ENCODE measurements at places on chromosomes 4 and X.

DNA sequence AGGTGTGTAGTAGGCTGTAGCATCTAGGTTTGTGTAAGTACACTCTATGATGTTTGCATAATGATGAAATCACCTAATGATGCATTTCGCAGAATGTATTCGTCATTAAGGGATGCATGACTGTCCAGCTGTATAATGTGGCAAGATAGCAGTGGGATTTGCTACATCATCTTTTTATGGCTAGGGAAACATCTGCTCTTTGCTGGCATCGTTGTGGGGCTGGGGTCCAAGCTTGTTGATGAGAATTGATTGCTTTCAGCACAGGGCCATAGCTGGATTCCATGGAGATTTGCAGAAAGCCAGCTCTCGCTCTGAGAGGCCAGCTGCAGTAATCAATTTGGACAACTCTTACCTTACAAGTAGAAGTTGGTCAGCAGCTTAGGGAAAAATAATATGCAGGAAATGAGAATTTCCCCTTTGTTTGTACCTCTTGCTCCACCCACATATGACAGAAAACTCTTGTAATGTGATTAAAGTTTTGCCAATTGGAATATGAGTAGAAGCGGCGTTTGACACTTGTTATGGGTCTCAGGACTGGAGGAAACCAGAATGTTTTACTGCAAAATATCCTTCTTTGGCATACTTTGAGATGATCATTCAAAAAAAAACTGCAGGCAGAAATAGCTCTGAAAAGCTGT lies 310.5 kb downstream of the RAPGEF2 start:
- DNase-seq: no peak

DNA sequence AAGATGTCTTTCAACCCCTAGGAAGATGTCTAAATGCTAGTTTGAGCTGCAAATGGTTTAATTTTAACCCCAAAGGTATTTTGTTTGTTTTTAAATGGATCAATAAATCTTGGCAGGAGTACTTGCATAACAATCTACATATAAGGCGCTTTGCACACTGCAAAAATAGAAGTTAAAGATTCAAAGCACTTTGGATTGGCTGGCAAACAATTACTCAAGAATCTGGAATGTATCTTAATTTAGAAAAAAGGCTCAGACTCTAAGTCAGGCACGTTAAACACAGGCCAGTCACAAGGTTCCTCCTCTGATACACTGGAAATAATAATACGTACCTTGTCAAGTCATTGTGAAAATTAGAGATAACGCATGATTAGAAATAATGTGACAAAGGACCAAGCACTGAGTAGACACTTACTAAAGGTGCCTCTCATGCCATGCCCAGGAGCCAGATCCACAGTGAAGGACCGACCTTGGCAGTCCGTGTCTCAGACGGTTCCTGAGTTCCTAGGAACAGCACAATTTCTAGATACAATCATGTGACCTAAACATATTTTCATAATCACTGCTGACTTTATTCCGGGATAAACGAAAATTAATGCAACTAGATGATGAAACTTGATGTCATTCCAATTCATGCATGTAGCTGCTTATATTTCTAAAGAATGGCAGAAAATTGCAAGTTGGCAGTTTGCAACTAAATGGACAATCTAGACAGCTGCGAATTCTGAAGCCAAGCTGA lies 49.6 kb downstream of the PROM1 start:
- DNase-seq: peak; percentile 72

GRCh38 chr4:76016393-76016792 lies 6.9 kb downstream of the CXCL10 start:
- DNase-seq: no peak

DNA sequence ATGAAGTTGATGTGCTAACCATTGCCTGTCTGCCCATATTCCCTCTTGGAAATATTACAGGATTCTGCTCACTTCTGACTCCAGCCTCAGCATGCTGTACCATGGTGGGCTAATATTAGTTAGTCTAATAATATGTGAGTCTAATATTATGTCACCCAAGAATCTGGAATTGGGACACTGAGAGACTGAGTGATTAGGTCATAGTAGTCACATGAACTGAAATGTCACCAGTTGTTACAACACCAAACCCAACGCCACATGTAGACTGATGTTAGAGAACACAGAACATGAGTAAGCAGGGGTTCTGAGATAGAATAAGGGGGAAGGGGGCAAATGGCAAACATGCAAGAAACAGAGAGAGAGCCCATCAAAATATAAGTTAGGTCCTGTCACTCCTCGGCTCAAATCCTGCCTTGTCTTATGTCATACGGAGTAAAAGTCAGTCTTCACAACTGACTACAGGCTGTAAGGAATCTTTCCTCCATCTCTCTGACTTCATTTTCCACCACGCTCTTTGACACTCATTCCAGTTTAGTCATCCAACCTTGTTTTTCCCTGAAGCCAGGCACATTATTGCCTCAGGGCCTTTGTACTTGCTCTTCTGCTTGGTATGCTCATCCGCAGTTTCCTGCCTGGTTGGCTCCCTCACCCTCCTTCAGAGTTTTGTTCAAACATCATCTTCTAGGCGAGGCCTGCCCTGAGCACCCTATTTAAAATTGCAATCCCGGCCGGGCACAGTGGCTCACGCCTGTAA lies 9.6 kb upstream of the SLAIN2 start:
- peak; percentile 62 for DNase-seq

DNA sequence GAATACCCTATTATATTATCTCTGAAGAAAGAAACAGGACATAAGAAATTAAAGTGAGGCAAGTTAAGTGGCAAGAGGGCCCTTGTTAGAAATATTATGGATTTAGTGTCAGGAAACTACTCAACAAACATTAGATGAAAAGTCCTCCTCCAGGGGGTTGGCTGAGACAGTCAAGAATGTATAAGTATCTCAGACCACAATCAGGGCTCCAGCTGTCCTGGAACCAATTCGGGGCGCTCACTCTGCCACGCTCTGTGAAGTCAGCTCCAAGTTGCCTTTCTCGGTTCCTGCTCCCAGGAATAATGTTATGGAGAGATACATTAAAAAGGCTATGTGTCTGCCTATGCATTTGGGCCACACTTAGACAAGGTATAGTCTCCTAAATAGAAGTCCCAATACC lies 73.3 kb downstream of the RASGEF1B start:
- no peak for DNase-seq

DNA sequence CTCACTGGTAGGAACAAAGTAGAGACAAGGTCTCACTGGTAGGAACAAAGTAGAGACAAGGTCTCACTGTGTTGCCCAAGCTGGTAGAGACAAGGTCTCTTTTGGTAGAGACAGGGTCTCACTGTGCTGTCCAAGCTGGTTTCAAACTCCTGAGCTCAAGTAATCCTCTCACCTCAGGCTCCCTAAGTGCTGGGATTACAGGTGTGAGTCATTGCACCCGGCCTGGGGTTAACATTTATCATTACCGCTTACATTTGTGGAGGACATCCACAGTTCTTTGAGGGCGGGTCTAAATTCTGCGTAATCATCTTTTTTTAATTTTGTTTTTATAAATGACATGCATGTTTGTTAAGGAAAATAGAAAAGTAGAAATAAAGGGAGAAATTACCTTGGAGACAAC lies 12.0 kb downstream of the RAB33B start:
- peak; percentile 0 for DNase-seq

GRCh38 chrX:44344687-44345086 lies 1.2 kb upstream of the EFHC2 start:
- DNase-seq: no peak

DNA sequence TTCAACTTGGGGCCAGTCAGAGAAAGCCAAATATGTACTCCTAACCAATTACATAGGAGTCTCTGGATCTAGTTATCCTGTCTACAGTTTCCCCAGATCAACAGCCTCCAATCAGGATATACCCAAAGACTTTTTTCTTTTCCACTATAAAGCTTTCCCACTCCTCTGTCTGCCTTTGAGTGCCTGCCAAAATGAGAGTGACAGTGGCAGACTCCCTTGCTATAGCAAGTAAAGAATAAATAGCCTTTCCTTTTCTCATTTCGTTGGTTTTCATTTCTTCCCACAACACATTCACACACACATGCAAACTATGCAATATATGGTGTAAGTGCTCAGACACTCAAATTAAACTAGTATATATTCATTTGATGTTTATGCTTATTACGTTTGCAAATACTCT lies 302.4 kb upstream of the TACR3 start:
- DNase-seq: no peak

GRCh38 chrX:288561-288991 lies 7.4 kb downstream of the PLCXD1 start:
- DNase-seq: no peak

- DNase-seq: no peak
These were observed 248.2 kb downstream of the PARM1 start for GRCh38 chr4:75180790-75181776.

DNA sequence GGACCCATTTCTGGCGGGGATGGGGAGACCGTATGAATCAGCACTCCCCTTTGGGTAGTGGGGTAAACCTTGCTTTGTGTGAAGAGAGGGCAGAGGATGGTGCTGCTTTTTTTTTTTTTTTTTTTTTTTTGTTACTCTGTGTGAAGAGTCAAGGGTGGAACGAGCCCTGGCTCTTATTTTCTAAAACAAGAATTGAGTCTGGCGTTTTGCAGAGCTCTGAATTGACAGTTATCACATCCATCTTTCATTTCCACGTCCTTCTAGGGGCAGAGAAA lies 1.2 kb downstream of the SLAIN2 start:
- no peak for DNase-seq

GRCh38 chrX:24870143-24870542 lies 145.6 kb downstream of the ARX start:
- peak; percentile 40 for DNase-seq

DNA sequence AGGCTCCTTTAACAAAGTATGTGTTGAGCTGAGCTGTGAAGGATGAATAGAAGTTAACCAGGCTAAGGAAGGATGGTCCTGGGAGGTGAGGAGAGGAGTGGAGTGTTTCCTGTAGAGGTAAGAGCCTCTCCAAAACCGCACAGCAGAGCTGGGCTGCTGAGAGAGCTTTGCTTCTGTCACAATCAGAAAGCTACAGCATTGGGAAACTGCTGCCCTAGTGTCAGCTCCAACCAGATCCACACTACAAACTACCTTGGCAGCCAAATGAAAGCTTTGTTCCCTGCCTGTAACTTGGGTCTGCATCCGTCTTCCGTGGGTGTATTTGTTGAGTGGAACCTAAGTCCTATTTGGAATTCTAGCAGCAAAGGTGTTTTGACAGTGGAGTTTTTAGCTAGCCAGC lies 91.8 kb downstream of the REPS2 start:
- no peak for DNase-seq

GRCh38 chr4:104488151-104488550 lies 6.5 kb downstream of the CXXC4 start:
- no peak for DNase-seq

GRCh38 chr4:45241976-45242375 lies 515.6 kb upstream of the GNPDA2 start:
- no peak for DNase-seq

GRCh38 chr4:7861440-7861881 lies 78.2 kb downstream of the AFAP1 start:
- DNase-seq: peak; percentile 79

DNA sequence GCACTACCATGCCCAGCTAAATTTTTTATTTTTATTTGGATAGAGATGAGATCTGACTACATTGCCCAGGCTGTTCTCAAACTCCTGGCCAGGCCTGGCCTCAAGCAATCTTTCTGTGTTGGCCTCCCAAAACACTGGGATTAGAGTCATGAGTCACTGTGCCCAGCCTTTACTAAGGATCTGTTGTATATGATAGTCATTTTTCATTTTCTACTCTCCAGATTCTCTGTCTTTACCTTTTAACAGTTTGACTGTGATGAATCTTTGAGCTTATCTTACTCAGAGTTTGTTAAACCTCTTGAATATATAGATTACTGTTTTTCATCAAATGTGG lies 161.8 kb downstream of the FNIP2 start:
- DNase-seq: peak; percentile 4

DNA sequence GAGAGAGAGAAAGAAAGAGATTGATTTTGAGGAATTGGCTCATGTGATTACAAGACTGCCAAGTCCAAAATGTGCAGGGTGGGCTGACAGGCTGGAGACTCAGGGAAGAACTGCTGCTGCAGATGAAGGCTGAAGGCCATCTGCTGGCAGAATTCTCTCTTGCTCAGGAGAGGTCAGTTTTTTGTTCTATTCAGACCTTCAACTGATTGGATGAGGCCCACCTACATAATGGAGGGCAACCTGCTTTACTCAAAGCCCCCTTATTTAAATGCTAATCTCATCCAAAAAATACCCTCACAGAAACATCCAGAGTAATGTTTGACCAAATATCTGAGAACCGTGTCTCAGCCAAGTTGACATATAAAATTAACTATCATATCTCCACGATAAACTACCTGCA lies 38.2 kb upstream of the MAMLD1 start:
- DNase-seq: no peak

DNA sequence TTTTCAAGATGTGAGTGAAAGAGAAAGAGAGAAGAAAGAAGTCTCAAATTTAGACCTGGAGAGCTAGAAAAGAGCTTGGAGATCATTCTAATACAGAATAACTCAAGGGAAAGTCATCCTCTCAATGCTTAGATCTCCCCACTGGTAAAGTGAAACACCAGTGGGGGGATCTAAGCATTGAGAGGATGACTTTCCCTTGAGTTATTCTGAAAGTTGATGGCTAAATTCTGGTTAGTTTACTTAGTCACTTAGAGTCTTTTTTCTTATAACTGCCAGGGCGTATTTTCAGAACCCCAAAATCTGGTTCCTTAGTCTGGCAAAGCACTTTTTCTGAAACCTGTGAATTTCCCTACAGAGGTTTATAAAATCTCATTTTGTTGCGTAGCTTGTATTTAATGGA lies 198.6 kb downstream of the ARHGAP24 start:
- no peak for DNase-seq

- DNase-seq: no peak
These were observed 123.6 kb upstream of the MSX1 start for GRCh38 chr4:4735870-4736269.

DNA sequence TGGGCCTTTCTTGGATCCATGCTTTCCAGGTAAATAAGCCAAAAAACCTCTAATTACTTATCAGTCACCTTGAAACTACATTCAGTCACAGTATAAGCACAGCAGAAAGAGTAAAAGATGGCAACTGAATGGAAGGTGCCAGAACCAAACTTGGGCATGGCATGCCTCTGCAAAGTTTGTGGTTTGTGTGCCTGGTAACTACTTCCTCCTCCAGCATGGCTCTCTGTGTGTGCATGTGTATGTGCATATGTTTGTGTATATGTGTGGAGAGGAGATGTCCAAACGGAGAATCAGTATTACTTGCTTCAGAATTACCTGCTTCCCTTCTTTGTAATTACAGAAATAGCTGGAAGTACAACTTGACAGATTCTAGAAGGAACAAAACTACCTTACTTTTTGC lies 67.5 kb downstream of the AGTR2 start:
- DNase-seq: no peak

DNA sequence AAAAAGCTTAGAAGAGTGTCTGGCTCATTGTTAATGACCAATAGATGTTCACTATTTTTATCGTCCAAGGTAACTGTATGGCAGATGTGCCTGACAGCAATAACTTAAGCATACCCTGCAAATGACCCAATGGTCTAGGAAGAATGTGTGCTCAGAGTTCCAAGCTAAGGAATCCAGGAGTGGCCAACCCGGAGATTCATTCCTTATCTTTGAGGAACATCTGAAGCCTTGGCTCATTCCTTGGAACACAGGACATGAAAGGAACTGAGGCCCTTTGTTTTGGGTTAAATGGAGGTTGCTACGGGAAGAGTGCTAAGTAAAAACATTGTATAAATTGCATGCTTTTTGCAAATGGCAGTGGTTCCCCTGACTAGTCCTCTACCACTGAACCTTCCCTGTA lies 38.9 kb upstream of the EFNB1 start:
- DNase-seq: no peak
